Stomach (tissue), 19 donors: ENCODE measurements at places on chromosomes 1 and 21.

- DNase-seq = no peak
Observed at GRCh38 chr1:203268901-203269653, 36.2 kb upstream of the BTG2 start.

GRCh38 chr1:200107004-200107470 lies 79.5 kb downstream of the NR5A2 start:
- no peak for DNase-seq

- DNase-seq = no peak
Observed at GRCh38 chr1:179303200-179303785, 9.7 kb downstream of the SOAT1 start.

- DNase-seq = peak; percentile 73
Observed at GRCh38 chr1:6351480-6352137, 42.0 kb downstream of the ACOT7 start.

- no peak for DNase-seq
Observed at GRCh38 chr1:214549604-214550003, 1.8 kb downstream of the PTPN14 start.

DNA sequence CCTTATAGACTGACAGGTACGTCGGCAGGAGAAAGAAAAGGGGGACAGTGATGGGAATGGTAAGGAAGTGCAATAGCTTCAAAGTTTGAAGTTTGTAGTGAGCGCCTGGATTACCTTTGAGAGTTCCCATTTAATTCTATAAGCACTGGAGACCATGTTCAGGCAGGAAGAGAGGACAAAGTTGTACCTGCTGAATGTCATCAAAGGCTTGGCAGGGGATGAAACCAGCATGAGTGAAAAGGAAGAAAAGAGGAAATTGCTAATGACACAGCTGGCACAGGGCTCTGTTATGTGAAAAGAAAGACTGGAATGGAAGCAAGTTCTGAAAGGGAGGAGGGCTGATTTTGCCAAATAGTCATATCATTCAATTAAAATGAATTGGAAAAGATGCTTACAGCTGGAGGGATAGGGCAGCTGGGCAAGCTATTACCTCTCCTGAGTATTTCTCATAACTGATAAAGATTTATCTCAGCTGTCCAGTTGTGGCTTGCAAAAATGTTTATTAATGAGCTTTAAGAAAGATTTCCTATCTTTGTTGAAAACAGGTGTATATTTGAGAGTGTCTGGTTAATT lies 109.2 kb downstream of the HMCN1 start:
- no peak for DNase-seq

GRCh38 chr21:43864962-43865539 lies at the start of gene AGPAT3:
AGPAT3 (plus strand) TSS chr21:43865223; CDS start chr21:43959682, 94,459 bp downstream.
- DNase-seq = peak; percentile 69

- no peak for DNase-seq
Observed at GRCh38 chr1:56977910-56978309, 12.1 kb upstream of the C8B start.

GRCh38 chr1:40630488-40631223 lies 34.8 kb downstream of the RIMS3 start:
- DNase-seq = peak; percentile 67

DNA sequence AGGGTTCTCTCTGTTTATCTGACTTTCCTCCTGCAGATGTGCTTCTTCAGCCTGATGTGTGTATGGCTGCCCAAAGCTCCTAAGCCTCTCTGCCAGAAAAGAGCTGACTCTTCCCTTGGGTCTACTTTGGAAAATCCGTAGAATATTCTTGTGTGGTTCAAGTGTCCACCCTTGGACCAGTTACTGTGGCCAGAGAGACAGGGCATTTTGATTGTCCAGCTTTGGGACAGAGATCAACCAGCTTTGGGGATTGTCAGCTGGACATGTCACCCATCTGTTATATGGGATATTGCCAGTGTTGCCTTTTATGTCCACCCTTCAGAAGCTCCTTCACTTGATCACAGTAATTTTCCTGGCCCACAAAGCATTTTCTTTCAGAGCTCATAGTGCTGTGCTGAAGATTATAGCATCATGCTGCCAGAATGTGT lies 126.2 kb upstream of the L1TD1 start:
- no peak for DNase-seq

DNA sequence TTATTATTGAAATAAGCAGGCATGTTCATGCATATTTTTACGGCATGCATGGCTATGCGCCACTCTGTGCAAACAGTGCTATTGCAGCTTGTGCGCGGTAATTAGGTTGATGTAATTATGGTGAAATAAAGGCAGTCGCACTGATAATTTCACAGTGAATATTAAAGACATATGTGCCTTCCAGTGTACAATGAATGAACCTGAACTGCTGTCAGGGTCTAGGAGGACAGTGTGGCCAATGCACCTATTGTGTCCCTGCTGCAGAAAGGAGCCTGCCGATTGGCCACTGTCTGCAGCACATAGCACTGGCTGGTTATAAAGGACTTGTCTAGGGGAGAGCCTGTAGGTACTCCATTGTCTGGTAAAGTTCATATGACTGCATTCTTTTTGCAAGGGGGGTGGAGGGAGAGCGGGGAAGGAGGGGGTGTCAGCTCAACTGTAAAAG lies 340.4 kb downstream of the USP25 start:
- DNase-seq = peak; percentile 38
